ENCODE measurements at places on chromosomes 5 and 9. TPM values are rescaled to one million over a fixed set of nuclear protein-coding genes. Genes with fewer than 3 reads are reported as not detected.

Gene MPDZ
- total RNA-seq, result not detected

Gene SURF2
- total RNA-seq, result 16.0 TPM

Gene DND1
- total RNA-seq, result 2.8 TPM

Gene SUB1
- 417 TPM for total RNA-seq

Gene KIAA1958
- total RNA-seq, result 8.0 TPM

Gene FOXD4
- total RNA-seq, result 0.23 TPM

Gene CRB2
- not detected for total RNA-seq

Gene CER1
- total RNA-seq, result not detected

Gene GLRA1
- total RNA-seq, result not detected

Gene OMD
- total RNA-seq, result not detected

Gene DBH
- total RNA-seq, result not detected

Gene PCSK1
- not detected for total RNA-seq

Gene PPP2R2B
- 0.52 TPM for total RNA-seq

Gene TMOD1
- 1.1 TPM for total RNA-seq

Gene GAS1
- 0.30 TPM for total RNA-seq

Gene STPG3
- total RNA-seq, result not detected

Gene BTNL9
- not detected for total RNA-seq

Gene CCDC152
- total RNA-seq, result 6.3 TPM

Gene ZDHHC11
- total RNA-seq, result 20.6 TPM

Gene IFNK
- total RNA-seq, result not detected

Gene SLC28A3
- 0.14 TPM for total RNA-seq

Gene SLC36A3
- total RNA-seq, result not detected

Gene STKLD1
- 0.59 TPM for total RNA-seq

Measured in T-helper 2 cell treated with Interferon-gamma antibody and Interleukin-4, amounts not matched to agents 100 ng/mL and 5 ng/mL, for 36 hours (primary cell).